ENCODE measurements at places on chromosomes 7 and 10.

- DNase-seq, result no peak
Measured at GRCh38 chr10:516764-517163, 172.7 kb downstream of the DIP2C start.

DNA sequence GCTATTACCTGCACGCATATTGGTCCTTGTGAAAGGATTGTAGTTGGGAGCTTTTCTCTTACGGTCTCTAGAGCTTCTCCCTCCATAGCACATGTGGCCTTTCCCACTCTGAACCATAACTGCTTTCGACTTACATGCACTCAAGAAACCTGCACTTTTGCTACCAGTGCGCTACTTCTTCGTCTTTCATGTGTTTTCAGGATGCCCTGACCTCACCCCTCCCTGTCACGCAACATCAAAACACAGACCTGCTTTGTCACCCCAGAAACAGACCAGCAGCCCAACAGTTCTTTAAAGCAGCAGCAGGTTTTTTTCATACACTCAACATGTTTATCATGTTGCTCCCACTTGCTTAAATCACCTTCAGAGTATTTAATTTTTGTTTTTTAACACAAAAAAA lies 243.5 kb upstream of the TCF7L2 start:
- DNase-seq, result no peak

DNA sequence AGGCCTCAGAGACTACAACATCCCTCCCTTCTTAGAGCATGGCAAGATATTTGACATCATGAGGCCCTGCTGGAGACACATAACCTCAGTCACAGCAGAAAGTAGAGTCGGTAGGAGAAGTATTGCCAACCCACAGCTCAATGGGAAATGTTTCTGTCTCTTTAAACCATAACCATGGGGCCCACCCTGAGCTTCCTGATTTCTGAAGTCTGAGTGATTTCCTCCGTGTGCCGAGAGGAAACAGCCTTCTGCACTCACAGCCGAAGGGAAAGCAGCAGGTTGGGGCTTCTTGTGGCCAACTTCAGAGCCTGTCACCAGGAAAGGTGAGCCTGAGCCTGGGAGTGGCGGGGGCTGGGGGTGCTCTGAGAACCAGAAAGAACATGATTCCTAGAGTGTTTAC lies at the start of gene GIMAP1:
TSS of gene GIMAP1 (plus strand) at position 246 of the 400 bp plus-strand sequence. CDS start 2,435 bp downstream, outside the sequence.
- DNase-seq, result no peak

DNA sequence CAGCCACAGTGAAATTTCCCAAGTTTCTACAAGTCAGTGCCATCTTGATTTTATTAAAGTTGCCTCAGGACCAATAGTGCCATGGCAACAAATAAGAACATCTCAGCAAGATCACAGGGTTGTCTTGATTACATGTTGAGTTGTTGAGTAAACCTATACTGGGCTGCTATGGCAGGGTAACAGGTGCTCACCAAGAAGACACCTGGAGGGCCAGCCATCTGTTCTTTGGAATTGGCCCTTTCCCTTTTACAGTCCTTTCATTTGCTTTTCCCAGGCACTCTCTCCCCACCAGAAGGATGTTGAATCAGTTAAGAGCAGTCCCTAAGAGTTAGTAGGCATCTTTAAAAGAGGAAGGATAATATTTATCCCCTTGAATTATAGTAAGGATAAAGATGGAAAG lies 582.0 kb downstream of the TNS3 start:
- no peak for DNase-seq

DNA sequence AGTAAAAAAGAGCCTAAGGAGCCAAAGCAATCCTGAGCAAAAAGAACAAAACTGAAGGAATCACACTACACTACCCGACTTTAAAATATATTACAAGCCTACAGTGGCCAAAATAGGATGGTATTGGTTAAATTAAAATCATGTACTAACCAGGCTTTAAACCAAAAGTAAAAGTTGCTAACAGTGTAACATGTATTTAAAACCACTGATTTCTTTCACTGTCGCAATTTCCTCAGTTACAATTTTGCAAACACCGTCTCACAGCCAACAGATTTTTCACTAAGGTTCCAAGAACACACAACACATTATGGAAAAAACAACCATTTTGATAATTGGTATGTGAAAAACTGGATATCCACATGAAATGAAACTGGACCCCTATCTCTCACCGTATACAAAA lies 74.0 kb downstream of the JMJD1C start:
- DNase-seq, result no peak

- DNase-seq, result no peak
Measured at GRCh38 chr10:52525761-52526160, 211.7 kb downstream of the DKK1 start.

GRCh38 chr10:129219364-129219763 lies 247.7 kb upstream of the MGMT start:
- no peak for DNase-seq

- no peak for DNase-seq
Measured at GRCh38 chr7:88485821-88486220, 179.1 kb upstream of the STEAP4 start.

DNA sequence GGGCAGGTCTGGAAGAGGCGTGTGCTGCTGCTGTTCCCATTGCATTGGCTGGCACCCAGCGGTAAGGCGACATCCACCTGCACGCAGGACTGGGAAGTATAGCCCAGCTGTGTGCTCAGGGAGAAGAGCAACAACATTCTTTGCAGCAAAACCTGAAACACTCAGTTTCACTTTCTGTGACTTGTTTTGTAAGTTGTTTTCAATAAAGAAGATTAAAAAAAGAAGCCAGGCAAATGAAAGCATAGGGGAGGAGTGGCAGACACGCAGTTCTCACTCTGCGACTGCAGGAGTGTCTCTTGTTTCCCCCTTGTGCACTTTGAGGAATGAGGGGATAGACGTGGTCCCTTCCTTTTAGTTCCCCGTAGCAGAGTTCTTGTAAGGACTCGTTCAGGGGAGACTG lies 5.8 kb downstream of the FBH1 start:
- DNase-seq, result no peak

DNA sequence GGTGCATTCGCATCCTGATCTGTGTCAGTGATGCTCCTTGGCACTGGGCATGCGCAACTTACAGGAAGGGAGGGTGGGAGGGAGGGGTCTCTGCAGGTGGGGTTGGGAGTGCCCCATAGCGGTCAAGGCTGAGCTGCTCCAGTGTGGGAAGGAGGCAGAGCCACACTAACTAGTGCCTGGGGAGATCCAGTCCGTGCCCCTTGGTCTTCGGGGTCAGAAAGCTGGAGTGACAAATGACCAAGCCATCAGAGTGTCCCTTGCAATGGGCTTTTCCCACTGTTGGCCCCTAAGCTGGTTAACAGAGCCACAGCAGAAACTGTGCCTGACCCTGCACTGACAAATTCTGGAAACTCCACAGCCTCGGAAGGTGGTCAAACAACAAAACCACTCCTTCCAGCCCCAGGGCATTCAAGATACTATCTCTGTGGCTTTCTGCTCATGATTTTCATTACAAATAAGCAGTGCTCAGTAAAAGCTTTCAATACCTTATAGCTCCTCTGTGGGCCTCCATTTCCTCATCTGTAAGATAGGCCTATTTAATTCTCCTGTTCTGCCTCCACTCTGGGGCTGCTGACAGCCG lies 138.1 kb upstream of the UNC5B start:
- DNase-seq, result no peak

DNA sequence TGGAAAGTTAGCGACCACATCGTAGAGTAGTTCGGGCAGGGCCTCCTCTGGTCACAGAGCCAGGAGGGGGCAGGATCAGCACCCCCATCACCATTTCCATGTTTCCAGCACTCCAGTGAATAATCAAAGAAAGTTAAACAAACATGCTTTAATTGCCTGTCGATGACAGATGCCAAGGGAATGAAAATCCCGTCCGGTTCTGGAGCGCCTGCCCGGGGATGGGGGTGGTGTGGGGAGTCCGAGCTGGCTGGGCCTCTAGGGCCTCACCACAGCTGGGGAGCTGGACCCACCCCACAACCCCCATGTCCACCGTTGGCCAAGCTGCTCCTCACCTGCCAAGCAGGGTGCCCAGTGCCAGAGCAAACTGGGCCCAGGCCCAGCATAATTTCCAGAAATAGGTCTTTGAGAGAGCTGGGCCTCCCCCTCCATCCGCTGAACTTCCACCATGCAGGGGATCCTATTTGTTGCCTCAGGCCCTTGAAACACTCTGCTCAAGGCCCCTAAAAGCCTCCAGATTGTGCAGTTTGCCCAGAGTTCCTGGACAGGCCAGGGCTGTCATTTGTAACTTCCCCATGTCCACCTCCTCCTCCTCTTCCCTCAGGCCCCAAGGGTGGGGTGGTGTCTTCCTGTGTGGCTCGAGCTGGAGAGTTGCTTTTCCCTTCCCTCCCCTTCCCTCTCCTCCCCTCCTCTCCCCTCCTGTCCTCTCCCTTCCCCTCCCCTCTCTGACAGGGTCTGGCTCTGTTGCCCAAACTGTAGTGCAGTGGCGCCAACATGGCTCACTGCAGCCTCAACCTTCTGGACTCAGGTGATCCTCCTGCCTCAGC lies 101.0 kb downstream of the MYL10 start:
- DNase-seq, result no peak

DNA sequence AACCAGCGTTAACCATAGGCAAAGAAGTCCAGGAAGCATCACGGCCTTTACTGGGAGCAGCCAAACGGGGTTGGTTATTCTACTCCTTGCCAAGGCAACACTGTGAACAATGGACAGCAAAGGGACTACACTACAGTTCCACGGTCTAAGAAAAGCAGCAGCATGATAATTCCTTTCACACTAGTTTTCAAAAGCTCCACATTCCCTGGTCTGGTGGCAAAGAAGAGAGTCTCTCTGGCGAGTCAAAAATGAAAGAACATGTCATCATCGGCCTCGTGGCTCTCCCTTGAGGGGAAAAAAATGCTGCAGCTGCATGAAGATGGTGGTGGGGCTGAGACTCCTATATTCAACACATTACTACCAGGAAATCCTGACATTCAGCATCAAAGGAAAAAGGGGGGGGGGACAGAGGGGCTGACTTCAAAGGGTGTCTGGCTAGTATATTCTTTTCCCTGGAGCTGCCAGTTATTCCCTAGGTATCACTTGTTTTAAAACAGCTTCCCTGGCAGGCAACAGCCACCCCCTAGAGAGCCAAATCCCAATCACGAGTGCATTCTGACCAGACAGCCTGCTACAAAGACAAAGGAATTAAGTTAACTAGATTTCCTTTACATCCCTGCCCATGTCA lies 49.1 kb downstream of the SLC37A3 start:
- DNase-seq, result no peak

- DNase-seq, result no peak
Measured at GRCh38 chr10:63595072-63595471, 73.9 kb downstream of the REEP3 start.

DNA sequence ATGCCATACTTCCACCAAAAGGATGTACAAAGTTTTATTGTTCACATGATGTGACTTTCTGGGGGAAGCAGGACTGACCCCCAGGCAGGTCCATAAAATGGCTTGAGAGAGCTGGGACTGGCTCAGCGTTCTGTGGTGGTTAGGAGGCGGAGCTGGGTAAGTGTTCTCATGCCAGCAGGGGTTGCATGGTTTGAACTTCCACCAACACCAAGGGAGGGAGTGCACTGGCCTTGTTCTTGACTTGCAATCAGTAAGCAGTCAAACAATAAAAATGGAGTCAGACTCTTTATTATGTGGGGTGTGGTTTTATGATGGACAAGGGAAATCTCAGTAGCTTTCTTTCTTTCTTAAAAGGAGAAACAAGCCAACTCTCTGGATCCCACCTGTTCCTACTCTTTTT lies 95.4 kb upstream of the PRR15 start:
- no peak for DNase-seq

DNA sequence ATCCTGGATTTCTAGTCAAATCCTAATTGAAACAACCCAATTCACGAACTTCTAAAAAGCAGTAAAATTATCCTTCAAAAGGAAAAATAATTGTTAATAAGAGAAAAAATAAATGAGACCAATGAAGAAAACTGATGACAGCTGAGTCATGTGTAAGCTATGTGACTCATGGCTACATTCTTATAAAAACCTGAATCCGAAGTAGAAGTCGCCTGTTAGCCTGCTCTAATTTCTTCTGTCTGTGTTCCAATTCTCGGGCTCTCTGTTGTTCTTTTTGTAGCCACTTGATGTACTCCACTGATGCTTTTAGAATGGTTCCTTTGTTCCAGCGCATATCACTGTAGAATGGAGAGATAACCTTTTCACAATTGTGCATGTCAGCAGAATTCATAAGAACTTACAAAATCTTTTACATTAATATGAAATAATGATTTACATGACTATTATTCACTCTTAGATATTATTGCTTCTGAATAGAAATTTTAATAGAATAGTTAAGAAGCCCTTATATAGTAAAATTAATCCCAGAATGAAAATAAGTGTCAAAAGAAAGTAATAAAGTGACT lies 88.8 kb downstream of the TFEC start:
- no peak for DNase-seq

GRCh38 chr7:97506728-97507127 lies 225.2 kb upstream of the TAC1 start:
- no peak for DNase-seq

DNA sequence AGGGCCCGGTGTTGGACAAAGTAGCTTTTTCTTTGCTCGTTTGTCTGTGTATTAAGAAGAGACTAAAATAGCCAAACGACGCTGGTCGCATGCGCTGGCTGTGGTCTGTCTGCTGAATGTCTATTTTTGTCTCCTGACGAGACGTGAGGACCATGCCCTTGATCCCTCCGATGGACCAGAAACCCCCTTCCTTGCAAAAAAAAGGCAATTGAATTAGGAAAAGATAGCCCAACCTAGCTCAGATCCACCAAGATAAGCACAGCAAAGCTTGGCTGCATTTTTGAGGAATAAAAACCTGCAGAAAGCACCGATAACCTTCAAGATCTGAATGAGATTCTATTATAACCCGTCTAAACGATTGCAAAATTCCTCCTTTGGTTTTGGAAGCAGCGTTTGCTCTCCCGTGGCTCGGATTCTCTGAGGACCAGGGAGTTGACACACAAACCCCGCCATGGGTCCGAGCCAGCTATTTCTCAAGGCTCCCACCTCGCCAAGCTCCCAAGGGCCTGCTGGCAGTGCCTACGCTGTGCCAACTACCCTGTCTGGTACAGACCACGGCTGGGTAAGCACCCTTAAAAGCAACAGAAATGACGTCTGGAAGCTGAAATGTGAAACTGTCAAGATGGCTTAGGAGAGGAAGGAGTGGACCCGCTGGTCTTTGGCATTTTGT lies 17.7 kb upstream of the TTYH3 start:
- DNase-seq, result no peak

- DNase-seq, result no peak
Measured at GRCh38 chr10:102220612-102221011, 5.5 kb upstream of the ELOVL3 start.

GRCh38 chr7:36303202-36304098 lies 86.2 kb upstream of the ANLN start:
- no peak for DNase-seq

- no peak for DNase-seq
Measured at GRCh38 chr7:112481121-112481736, 438 bp downstream of the LSMEM1 start.

DNA sequence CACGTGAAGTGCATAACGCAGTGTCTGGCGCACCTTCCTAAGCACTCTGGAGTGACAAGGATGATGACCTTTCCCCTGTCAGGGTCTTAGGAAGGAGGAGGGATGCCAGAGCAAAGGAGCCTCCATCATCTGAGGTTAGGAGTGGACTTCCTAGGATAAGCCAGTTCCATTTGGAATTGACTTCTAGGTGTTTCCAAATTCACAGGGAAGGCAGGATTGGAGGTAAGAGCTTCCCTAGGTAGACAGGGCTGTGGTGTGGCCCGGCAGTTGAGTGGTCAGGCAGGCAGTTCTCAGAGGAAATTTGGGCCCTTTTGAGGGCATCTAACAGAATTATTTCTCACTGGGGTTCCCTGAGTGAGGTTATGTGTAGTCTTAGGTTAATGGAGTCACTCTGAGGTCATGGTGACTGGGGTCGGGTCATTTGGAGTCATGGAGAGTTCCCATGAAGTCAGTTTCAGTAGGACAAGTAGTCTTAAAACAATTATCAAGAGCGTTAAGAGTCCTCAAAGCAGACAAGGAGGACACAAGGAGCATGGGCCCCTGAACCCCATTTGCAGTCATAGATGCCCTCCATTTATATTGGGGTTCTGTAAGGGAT lies 8.2 kb downstream of the PPIF start:
- DNase-seq, result no peak
